ENCODE measurements at places on chromosomes 13 and 19. TPM values are rescaled to one million over a fixed set of nuclear protein-coding genes. Genes with fewer than 3 reads are reported as not detected.

Gene CCDC194
- polyA plus RNA-seq = not detected

Gene SULT2A1
- polyA plus RNA-seq = not detected

Gene ATP7B
- 4.6 TPM for polyA plus RNA-seq

Gene CKM
- 3,869 TPM for polyA plus RNA-seq

Gene SHISA2
- 59.8 TPM for polyA plus RNA-seq

Gene BEST2
- not detected for polyA plus RNA-seq

Gene ZNF460
- polyA plus RNA-seq = 3.9 TPM

Gene NDUFA3
- 120 TPM for polyA plus RNA-seq

Gene DLL3
- 0.10 TPM for polyA plus RNA-seq

Gene CDK8
- polyA plus RNA-seq = 27.1 TPM

Gene ZNF763
- 1.7 TPM for polyA plus RNA-seq

Gene CLEC17A
- polyA plus RNA-seq = not detected

Gene HPN
- 0.23 TPM for polyA plus RNA-seq

Gene IL27RA
- 3.0 TPM for polyA plus RNA-seq

DNA sequence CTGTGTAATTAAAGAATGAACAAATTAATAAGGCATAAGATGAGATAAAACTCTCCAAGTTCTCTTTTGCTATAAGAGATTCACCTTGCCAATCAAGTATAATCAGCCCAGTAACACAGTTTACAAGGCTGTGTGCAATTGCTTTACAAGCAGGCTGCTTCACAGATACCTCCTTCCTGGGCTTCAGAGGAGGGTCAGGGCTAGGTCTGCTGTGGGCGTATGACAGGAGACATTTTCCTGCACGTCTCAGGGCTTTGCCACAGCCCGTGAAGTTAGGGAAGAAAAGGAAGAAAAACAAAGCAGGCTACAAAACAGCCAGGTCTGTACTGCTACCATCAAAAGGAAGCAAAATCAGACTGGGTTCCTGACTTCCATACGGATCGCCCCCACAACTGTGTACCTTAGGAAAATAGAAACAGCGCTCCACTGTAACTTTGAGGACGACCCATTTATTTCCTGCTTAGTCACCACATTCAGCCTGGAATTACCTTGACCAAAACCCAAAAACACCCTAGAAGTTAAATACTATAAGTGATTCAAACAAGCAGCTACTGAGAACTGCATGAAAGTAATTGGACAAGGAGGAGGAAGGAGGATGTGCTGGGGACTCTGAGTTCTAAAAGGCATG is 12.4 kb downstream of the EFNB2 start:
- no peak for DNase-seq

DNA sequence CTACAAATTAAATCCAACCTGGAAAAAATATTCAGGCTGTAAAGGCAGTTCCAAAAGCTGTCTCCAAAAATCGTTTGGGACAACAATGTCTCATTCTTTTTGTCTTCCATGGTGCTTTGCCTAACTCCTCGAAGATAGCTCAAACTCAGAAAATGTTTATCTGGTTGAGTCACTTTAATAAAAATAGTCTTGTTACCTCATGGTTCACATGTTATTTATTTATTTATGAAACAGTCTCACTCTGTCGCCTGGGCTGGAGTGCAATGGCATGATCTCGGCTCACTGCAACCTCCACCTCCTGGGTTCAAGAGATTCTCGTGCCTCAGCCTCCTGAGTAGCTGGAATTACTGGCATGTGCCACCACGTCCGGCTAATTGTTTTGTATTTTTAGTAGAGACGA is 4.9 kb upstream of the BRD4 start:
- DNase-seq = no peak

GRCh38 chr19:58228585-58229254 is at the start of gene ZNF544:
TSS of gene ZNF544 (plus strand) at chr19:58228914. CDS start at chr19:58244024, 15,110 bp downstream.
- peak; percentile 9 for DNase-seq

DNA sequence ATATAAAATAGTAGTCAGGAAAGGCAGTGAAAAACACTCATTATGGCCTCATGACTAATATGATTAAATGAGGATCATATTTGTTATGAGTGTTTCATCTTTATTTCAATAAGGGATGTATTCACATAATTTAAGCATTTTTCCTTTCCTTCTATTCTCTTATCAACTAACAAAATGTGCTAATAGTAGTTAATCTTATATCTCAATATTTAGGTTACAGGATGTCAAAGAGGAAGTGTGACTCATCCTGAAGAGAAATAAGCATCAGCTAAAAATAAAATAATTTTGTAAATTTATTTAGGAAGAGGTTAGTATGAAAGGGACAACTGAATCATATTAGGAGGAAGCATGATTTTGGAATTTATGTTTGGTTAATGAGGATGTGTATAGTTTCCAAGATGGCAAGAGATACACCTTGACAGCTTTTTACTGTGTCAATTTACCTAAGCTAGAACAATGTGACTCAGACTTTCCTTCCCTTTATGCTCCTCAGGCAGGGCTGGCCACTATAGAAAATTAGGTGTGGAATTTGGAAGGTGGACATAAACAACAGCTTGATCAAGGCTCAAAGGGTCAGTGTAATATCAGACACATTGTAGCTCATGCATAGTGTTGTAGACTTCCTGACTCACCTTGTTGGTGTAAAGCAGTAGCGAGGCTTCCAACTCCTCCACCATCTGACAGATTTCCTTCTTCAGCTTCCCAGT is 172.7 kb downstream of the SLITRK1 start:
- no peak for DNase-seq

GRCh38 chr13:30140973-30141372 is 166.4 kb downstream of the KATNAL1 start:
- DNase-seq = no peak

DNA sequence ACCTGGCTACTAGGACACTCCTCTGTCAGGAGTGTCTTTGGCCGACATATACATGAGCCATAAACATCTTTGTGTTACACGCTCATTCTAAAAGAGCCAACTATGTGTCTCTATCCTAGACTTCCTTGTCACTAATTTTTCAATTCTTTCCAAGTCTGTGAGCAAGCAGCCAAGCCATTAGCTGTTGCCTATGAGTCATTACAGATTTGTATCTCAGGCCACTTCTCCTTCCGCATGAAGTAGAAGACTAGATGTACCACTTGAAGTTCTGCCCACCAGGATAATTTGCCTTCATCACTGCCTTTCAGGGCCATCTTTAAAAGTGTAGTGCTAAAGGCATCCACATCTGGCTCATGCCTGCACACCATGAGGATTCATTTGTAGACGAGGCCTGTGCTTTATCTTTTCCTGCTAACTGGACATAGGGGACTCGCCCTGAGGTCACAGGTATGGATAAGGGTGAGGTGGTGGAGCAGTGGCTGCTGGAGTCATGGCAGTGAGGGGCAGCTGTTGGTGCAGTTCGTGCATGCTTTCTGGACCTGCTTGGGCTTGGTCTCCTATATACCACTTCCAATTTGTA is 126.1 kb upstream of the KL start:
- no peak for DNase-seq

DNA sequence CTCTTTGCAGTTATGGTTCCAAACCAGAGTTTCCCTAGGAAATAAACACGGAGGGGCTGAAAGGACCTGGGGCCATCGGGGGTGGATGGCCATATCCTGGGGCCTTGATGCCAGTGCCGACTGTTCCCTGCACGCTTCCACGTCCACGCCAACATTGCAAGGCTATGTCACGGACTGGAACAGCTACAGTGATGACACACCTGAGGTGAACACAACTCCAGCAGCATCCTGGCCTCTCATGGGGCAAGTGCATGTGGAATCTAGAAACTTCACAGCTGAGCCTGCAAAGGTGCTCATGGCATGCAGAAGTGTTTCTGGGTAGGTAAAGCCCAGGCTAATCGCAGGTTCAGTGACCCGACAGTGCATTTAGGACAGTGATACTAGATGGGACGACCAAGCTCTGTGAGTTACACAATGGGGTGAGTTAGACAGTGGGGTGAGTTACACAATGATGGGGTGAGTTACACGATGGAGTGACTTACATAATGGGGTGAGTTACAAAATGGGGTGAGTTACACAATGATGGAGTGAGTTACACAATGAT is 52.0 kb upstream of the GAS6 start:
- DNase-seq = no peak

- DNase-seq = no peak
Observed at GRCh38 chr19:7348587-7349230, at the start of gene ARHGEF18. TSS of gene ARHGEF18 (plus strand) at chr19:7348937. CDS start at chr19:7362891, 13,954 bp downstream.

- DNase-seq = no peak
Observed at GRCh38 chr19:56097776-56098175, 23.3 kb downstream of the ZNF787 start.

DNA sequence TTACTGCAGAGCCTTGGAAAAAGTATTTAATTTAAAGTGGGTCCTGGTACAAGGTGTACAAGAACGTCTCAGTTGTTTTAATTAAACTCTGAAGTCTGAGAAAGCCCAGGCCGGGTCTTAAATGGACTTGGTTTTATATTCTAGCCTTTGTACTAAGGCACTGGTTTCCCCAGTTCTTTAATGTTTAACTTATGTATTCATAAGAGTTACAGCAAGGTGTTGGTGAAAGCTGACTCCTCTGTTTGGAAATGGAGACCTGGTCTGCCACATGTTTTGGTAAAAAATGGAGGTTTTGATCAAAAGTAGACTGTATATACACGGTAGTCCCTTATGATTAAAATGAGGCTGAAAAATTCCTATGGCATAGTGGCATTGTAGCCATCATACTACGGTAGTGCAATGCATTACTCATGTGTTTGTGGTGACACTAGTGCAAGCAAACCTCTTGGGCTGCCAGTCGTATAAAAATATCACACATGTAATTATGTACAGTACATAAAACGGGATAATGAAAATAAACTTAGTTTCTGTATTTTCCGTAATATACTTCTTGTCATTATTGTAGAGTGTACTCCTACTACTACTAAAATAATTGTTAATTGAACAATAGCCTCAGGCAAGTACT is 883.4 kb upstream of the SPRY2 start:
- DNase-seq = no peak

DNA sequence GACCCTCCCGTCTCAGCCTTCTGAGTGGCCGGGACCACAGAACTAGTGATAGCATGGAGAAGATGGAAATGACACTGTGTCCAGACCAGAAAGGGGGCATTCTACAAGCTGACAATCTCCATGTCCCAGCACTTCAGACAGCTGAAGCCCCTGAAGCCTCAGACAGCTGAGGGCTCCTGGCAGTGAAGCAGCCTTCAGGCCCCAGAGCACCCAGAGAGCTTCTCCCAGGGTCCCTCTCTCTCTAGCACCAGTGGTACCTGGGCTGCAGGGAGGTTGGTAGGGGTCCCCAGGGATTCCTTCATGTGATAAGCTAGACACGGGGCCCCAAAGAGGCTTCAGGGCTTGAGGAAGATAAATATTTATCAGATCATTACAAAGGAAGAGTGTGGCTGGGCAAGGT is 7.6 kb upstream of the POP4 start:
- DNase-seq = no peak

DNA sequence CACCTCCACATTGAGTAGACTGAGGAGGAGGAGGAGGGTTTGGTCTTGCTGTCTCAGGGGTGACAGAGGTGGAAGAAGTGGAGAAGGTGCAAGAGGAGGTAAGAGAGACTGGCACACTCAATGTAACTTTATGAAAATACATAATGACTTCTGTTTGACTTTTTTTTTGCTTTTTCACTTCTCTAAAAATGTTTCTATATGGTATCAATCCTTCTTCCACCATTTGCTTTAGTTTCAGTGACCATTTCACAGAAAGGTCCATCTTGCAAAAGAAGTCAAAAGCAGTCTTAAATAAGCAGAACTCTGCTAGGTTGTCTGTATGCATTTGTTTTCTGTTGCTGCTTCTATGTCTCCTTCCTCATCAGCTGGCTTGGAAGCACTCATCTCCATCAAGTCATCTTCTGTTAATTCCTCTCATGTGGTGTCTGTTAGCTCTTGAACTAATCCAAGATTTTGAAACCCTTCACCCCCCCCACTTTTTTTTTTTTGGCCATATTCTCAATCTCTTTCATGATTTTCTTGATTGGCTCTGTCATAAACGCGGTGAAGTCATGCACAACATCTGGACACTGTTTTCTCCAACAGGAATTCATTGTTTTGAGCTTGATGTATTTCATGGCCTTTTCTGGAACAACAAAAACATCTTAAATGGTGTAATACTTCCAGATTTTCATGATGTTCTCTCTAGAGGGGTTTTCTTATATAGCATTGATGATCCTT is 80.8 kb downstream of the KL start:
- no peak for DNase-seq

GRCh38 chr13:59747529-59747928 is 416.2 kb downstream of the DIAPH3 start:
- no peak for DNase-seq

GRCh38 chr13:99140831-99141230 is 59.8 kb upstream of the UBAC2 start:
- DNase-seq = no peak

DNA sequence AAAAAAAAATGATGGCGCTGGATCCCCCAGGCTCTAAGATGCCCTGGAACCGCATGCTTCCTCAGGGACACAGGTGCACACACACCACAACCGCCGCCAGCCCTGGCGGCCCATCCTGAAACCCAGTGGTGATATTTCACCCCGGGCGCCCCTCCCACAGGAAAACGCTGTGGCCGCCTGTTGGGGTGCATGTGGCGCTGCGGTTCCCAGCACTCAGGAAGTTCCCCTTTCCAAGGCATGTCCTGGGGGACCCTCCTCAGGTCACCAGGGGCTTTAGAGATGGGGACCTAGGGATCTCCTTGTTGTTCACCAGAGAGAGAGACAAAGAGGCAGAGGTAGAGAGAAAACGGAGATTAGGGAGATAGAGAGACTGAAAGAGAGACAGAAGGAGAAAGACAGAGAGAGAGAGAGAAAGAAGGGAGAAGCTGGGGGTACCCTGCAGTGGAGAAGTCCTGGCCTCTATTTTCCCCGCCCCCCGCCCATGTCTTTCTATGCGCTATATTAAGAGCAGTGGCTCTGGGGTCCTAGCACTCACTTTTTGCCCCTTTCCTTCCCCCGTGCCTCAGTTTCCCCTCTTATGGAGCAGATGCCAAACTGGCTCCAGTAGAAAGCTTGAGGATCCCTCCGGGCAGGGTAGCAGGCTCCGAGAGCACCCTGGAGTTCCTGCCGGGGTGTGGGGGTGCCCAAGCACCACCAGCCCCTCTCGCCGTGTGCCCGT is 2.3 kb downstream of the ADGRE2 start:
- DNase-seq = no peak

GRCh38 chr13:98564204-98564603 is 12.7 kb downstream of the STK24 start:
- no peak for DNase-seq

- DNase-seq = no peak
Observed at GRCh38 chr13:23140492-23140891, 40.3 kb upstream of the SGCG start.

- DNase-seq = no peak
Observed at GRCh38 chr19:46471811-46472543, 614 bp upstream of the PNMA8A start.

GRCh38 chr13:53436396-53436795 is 407.8 kb downstream of the OLFM4 start:
- no peak for DNase-seq

DNA sequence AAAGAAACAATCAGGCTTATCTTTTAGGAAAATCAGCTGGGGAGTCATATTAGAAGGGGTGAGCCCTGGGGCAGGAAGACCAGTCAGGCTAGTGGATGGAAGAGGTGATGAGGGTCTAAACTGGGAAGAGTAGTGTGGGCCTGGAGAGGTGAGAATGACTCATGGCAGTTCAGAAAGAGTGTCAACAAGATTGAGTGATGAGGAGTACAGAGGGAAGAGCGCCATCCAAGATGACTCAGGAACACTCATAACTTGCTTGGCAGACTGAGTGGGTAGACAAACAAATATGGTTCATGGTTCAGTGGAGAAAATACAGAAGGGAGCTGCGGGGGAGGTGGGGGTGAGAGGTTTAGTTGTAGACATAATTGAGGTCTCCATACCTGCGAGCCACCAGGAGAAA is 17.3 kb upstream of the CLDN10 start:
- DNase-seq = no peak
